H9 (cell line): ENCODE measurements at places on chromosomes 5 and 9. TPM values are rescaled to one million over a fixed set of nuclear protein-coding genes. Genes with fewer than 3 reads are reported as not detected.

DNA sequence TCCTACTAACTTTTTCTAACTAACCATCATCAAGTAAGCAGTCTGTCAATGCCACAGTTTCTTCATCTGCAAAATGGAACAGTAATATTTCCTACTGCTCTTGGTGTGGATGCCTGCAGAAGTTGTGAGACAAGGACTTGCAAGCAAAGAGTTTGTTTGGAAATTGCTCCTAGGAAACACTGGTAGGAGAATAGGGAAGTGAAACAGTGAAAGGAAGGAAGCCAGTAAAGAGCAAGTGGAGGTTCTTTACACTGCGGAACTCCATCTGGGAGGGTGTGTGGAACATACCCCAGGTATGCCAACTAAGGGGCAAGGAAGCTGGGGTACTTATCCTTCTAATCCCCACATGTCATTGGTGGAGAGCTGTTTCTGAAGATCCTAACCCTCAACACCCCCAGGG lies 119.9 kb downstream of the FOXD1 start:
- H3K4me1 ChIP-seq, result no peaks in the 10 kb centered on the region
- H3K36me3 ChIP-seq, result peaks cover 2% of the 10 kb centered on the region; the same call in 2 of the 3 replicates
- no peaks in the 10 kb centered on the region; the same call in 1 of the 2 replicates for H3K27me3 ChIP-seq
- DNase-seq, result no peak

GRCh38 chr5:56638061-56638621 lies 177.2 kb upstream of the MAP3K1 start:
- DNase-seq, result no peak
- no peak overlapping the region for H3K27ac ChIP-seq
- no peaks in the 10 kb centered on the region for H3K27me3 ChIP-seq
- H3K4me3 ChIP-seq, result no peak overlapping the region
- no peaks in the 10 kb centered on the region; the same call in 2 of the 3 replicates for H3K36me3 ChIP-seq

- no peak for DNase-seq
- no peaks in the 10 kb centered on the region for H3K27me3 ChIP-seq
- peaks cover 20% of the 10 kb centered on the region for H3K36me3 ChIP-seq
- H3K4me3 ChIP-seq, result no peak overlapping the region
- H3K4me1 ChIP-seq, result no peaks in the 10 kb centered on the region
Observed at GRCh38 chr5:87282269-87282668, 14.6 kb downstream of the RASA1 start.

- H3K36me3 ChIP-seq, result peaks cover 10% of the 10 kb centered on the region
- H3K4me1 ChIP-seq, result no peaks in the 10 kb centered on the region
- H3K27me3 ChIP-seq, result no peaks in the 10 kb centered on the region
- no peak overlapping the region for H3K27ac ChIP-seq
- no peak for DNase-seq
Observed at GRCh38 chr9:4838189-4838546, 45.4 kb downstream of the RCL1 start.

DNA sequence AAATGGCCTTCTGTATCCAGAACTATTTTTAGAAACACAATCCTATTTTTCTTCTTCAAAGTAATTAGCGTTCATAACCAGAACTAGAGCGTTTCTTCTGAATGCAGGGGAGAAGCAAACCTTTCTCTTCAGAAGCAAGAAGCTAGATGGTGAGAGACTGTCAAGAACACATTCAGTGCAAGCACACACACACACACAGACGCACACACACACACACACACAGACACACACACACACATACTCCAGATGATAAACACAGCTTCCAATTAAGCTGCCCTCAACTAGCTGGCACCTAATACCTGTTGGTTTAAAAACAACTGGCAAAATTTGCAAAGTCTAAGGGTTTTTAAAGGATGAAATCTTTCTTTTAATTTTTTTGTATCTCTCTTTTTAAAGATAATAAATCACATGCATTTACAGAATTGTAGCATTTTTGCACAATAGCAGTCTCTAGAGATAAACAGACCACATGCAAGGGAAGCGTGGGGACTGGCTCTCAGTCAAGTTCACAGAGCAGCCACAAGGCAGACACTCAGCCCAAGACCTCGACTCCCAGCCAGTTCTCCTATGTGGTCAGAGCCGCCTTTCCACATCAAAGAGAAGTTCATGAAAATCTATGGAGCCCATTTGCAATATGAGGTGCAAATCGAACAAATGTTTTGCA lies 138.5 kb downstream of the TTLL11 start:
- H3K27ac ChIP-seq, result no peak overlapping the region
- DNase-seq, result no peak
- no peak overlapping the region for H3K4me3 ChIP-seq
- H3K27me3 ChIP-seq, result no peaks in the 10 kb centered on the region
- H3K36me3 ChIP-seq, result no peaks in the 10 kb centered on the region
- H3K4me1 ChIP-seq, result no peaks in the 10 kb centered on the region

DNA sequence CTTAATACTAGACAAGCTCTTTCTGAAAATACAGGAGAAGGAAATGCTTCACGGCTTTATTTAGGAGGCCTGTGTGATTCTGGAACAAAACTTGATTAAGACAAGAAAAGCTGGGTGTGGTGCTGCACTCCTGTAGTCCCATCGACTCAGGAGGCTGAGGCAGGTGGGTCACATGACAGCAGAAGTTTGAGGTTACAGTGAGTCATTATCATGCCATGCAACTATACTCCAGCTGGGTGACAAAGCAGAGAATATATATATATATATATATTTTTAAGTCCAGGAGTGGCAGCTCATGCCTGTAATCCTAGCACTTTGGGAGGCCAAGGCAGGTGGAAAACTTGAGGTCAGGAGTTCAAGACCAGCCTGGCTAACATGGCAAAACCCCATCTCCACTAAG lies 33.1 kb upstream of the SPIN1 start:
- no peak overlapping the region for H3K27ac ChIP-seq
- no peak for DNase-seq
- no peaks in the 10 kb centered on the region for H3K27me3 ChIP-seq

The ARHGEF28 gene
- 0.24 and 0.57 TPM in 2 replicates for total RNA-seq

DNA sequence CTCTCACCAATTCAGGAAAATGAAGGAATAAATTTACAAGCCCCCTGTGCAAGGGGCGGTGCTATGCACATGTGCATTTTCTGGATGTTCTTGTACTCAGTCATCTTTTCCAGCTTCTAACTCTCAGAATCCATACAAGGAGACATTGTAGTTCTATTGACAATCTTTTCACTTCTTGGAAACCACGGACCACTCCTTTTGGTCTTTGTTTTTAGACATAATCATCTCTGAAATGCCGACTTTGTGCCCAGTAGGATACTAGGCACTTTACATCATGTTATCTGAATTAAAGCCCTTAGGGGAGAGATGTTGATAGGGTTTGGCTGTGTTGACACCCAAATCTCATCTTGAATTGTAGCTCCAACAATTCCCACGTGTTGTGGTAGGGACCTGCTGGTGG lies 322.6 kb upstream of the WWC1 start:
- no peak overlapping the region for H3K27ac ChIP-seq
- no peaks in the 10 kb centered on the region for H3K27me3 ChIP-seq
- H3K4me3 ChIP-seq, result no peak overlapping the region

- no peak for DNase-seq
- peaks cover 26% of the 10 kb centered on the region for H3K36me3 ChIP-seq
- H3K27ac ChIP-seq, result no peak overlapping the region
- H3K4me3 ChIP-seq, result no peak overlapping the region
- no peaks in the 10 kb centered on the region for H3K4me1 ChIP-seq
Observed at GRCh38 chr9:93486268-93486667, 32.9 kb upstream of the FAM120AOS start.

- no peaks in the 10 kb centered on the region; the same call in 1 of the 2 replicates for H3K4me1 ChIP-seq
- H3K36me3 ChIP-seq, result peaks cover 10% of the 10 kb centered on the region
- no peaks in the 10 kb centered on the region for H3K27me3 ChIP-seq
- no peak for DNase-seq
- H3K4me3 ChIP-seq, result no peak overlapping the region
Observed at GRCh38 chr5:54062958-54063357, 247.4 kb downstream of the ARL15 start.

The ANKRD55 gene
- not detected in 2 replicates for total RNA-seq

- H3K4me3 ChIP-seq, result no peak overlapping the region
- H3K27me3 ChIP-seq, result no peaks in the 10 kb centered on the region; the same call in 1 of the 2 replicates
- H3K27ac ChIP-seq, result no peak overlapping the region
Observed at GRCh38 chr5:170104710-170105109, 987 bp upstream of the FOXI1 start.

- no peaks in the 10 kb centered on the region for H3K4me1 ChIP-seq
- H3K4me3 ChIP-seq, result no peak overlapping the region
Observed at GRCh38 chr5:157100140-157100679, 8.6 kb downstream of the HAVCR2 start.

The NR4A3 gene
- total RNA-seq, result 0.20 and 0.24 TPM in 2 replicates

DNA sequence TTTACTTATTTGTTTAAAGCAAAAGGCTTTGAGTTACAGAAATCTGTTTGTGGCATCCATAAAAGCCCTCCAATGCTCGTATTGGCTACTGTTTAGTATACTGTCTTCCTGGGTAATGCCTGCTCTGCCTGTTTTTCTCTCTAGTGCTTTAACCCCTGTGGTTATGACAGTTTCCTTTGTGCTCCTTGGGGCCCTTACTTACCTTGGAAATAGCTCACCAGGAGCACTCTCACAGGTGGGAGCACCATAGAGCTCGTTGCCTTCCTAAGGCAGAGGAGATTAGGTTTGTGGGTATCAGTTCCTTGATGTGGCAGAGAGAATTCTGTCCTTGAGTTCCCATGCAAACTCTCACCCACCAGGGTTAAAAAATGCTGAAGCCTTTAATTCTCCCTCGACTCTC lies 242.8 kb downstream of the CDH18 start:
- H3K27me3 ChIP-seq, result no peaks in the 10 kb centered on the region
- no peaks in the 10 kb centered on the region for H3K36me3 ChIP-seq
- H3K4me3 ChIP-seq, result no peak overlapping the region
- DNase-seq, result no peak
- H3K4me1 ChIP-seq, result no peaks in the 10 kb centered on the region
- H3K27ac ChIP-seq, result no peak overlapping the region

The SLC1A3 gene
- 18.4 and 18.6 TPM in 2 replicates for total RNA-seq

The PCDHGB2 gene
- total RNA-seq, result 3.2 and 3.8 TPM in 2 replicates
